ENCODE measurements at places on chromosomes 11 and 22.

DNA sequence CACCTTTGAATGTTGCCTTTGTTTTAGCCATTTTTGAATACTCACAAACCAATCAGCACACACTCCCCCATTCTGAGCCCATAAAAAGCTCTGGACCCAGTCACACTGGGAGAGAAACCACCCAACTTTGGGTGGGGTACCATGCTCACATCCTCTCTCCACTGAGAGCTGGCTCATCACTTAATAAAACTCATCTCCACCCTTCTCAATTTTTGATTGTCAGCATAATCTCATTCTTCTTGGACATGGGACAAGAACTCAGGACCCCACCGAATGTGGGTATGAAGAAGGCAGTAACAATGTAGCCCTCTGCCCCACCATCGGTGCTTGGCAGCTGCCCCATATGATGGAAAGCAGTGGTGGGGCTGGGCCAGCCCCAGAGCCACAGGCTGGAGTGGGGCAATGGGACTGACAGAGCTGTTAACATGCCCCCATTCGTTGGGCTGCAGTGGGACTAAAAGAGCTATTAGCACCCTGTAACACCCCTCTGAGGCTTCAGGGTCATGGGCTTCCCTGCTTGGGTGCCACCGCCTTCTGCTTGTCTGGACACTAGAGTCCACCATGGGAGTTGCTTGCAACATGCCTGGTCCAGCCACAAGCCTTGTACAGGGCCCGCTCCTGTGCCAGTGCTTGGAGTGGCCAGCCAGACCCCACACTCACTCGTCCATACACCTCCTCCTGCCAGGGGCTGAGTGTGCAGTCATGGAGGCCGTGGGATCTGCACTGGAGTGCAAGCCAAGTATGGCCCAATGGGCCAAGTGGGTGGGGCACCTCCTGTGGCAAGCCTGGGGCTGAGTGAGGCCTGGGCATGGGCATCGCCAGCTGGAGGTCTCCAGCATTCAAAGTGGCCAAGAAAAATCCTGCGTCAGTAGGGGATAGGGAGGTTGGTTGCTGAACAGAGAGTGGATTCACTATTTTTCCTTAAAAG lies 471.1 kb downstream of the TBC1D22A start:
- DNase-seq, result no peak

- no peak for DNase-seq
Observed at GRCh38 chr11:68658661-68659060, 25.7 kb upstream of the GAL start.

GRCh38 chr11:27060816-27061460 lies 20.3 kb downstream of the BBOX1 start:
- no peak for DNase-seq

DNA sequence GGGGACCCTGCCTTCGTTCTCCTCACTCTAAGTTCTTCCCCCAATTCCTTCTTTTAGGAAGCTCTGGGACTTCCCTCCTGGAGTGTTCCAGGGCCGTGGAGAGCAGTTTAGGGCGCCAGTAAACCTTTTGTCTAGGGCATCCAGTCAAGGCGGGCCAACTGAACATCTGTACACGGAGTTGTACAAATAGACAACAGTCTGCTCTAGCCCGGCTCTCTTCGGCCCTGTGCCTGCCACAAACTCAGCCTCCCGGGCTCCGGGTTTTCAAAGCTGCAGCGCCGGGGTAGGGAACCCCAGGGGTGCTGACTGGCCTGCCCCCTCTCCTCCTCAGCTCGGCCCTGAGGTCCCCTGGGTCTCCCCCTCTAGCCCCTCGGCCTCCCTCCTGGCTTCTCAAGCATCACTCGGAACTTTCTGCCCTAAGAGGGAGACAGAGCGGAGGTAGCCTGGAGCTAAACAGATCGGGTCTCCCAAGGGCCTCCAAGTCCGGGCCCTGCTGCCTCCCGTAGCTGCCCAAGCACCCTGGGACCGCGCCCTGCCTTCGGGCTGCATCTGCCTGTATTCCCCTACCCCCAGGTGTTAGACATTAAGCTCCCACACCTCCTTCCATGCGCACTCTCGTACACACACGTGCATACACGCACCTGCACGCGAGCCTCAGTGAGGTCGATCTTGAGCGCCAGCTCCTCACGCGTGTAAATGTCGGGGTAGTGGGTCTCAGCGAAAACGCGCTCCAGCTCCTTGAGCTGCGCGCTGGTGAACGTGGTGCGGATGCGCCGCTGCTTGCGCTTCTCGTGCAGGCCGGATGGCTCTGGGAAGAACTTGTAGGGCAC lies 3.3 kb downstream of the PHOX2A start:
- no peak for DNase-seq

- DNase-seq, result no peak
Observed at GRCh38 chr22:33835265-33835664, 85.0 kb downstream of the LARGE1 start.

DNA sequence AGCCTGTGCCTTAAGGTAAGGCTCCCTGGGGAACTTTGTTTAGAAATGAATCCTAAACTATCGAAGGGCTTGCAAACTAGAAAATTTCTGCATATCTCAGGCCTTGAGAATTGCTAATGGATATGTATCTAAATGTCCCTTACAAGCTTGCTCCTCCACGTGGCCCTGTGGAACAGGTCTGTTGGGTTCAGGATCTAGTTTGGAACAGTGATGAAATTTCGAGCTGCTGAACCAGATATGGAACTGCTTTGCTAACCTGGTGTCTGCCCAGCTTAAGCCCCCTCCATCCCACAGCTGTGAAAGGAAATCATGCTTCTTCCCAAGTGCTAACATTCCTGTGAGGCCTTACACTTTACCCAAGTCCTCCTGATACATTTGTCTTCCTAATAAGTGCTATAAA lies 11.6 kb downstream of the SREBF2 start:
- no peak for DNase-seq

DNA sequence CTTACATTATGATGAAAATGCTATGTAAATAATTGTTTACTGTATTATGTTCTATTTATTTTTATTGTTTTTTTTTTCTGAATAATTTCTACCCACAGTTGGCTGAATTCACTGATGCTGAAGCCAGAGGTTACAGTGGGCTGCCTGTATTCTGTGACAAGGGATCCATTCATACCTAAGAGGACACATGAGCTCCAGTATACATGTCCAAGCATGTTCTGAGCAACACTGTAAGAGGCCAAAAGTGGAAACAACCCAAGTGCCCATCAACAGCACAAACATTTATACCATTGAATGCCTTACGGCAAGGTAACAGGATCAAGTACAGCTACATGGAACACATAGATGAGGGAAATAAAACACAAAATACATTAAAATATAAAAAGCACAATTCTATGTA lies 1.4 kb upstream of the SRSF8 start:
- DNase-seq, result no peak

GRCh38 chr11:46353698-46354097 lies 6.4 kb downstream of the DGKZ start:
- DNase-seq, result no peak

- DNase-seq, result no peak
Observed at GRCh38 chr11:111513240-111513605, 1.0 kb upstream of the BTG4 start.

- DNase-seq, result no peak
Observed at GRCh38 chr11:8779107-8779506, 96.5 kb downstream of the RPL27A start.

- DNase-seq, result peak; percentile 18
Observed at GRCh38 chr11:2536440-2536989, 91.7 kb downstream of the KCNQ1 start.

- no peak for DNase-seq
Observed at GRCh38 chr22:26941896-26942636, 284.7 kb downstream of the MIAT start.

DNA sequence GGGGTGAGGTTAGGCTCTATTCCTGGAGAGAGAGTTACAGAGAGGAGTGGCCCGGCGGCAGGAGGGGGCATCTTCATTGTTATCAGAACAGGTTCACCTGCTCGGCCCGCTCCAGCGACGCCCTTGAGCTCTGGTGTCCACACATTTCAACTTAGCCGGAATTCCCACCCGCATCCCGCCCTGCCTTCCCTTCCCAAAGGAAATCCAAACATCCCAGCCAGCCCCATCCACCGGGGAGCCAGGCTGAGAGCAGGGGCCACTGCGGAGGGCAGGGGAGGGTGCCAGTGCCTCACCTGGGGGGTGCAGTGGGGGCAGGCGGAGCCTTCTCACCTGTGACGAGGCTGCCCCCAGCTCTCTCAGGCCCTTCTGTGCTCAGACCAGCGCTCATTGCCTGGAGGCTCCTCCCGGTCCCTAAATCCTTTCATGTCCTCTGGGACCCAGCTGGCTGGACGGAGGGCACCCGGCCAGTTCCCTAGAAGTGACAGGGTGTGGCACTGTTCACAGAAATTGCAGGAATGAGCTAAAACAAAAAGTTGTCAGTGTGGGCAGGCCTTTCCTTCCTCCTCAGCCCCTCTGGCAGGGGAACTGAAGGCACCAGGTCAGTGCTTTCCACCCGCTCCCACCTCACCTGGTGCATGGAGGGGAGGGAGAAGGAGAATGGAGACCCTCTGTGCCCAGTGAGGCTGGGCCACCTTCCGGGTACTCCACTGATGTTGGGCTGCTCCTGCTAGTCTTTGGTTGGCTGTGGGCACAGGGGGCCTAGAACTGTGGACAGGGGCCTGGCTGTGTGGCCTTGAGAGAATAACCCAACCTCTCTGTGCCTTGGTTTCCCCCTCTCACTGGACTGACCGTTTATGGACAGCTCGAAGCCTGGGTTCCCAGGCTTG lies 2.2 kb upstream of the MRGPRG start:
- peak; percentile 13 for DNase-seq

- no peak for DNase-seq
Observed at GRCh38 chr11:68763181-68763721, 11.9 kb upstream of the TESMIN start.

DNA sequence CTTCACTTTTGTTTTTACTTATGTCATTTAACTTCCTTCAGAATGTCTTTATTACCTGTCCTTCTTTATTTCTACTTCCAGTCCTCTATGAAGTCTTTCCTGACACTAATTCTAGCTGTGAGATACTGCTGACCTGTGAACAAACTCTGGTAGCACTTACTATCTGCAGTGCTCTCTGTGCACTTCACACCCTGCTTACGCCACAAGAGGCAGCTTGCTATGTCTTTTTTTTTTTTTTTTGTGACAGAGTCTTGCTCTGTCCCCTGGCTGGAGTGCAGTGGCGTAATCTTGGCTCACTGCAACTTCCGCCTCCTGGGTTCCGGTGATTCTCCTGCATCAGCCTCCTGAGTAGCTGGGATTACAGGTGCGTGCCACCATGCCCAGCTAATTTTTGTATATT lies 10.7 kb downstream of the STIM1 start:
- no peak for DNase-seq

GRCh38 chr22:45932071-45932470 lies 44.9 kb downstream of the WNT7B start:
- DNase-seq, result no peak

GRCh38 chr11:104705490-104706190 lies 192.6 kb downstream of the CASP12 start:
- peak; percentile 53 for DNase-seq

DNA sequence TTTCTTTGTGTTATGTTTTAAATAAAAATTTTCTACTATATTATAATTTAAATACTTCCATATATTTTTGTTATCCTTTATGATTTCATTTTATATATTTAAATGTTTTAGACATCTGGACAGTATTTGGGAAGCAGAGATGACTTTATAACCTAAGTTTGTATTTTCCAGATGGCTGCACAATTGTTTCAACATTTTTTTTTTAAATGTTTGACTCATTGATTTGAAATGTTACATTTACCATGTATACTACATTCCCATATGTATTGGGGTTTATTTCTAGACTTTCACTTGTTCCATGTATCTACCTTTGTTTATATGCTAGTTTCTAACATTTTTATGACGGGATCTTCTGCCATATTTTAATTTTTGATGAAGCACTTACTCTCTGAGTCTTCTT lies 766.5 kb downstream of the METTL15 start:
- no peak for DNase-seq

DNA sequence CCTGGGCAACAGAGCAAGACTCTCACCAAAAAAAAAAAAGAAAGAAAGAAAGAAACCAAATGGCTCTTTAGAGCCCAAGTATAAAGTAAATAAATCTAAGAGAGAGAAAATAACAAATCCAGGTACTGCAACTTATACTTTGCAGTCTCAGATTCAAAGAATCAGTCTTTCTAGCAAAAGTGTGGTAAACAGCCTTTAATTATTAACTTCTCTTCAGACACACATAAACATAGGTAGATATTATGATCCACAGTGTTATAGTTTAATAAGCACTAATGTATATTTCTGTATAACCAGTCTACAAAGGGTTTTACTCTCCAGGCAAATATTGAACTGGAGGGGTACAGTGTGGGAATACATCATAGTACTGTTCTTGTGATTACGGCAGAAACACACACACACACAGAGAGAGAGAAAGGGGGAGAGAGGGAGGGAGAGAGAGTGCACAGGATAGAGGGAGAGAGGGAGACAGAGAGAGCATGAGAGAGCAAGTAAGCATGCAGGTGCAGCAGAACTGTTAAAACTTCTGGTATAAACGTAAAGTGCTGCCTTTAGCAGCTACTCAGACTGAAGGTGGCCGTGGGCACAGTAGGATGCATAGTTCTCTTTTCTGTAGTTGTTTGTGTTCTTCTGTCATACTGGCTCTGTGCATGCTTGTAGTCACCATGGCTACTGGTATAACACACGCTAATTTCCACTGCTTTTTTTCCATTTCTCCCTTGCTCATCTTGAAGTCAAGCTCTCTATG lies 32.3 kb downstream of the MTMR2 start:
- DNase-seq, result no peak

DNA sequence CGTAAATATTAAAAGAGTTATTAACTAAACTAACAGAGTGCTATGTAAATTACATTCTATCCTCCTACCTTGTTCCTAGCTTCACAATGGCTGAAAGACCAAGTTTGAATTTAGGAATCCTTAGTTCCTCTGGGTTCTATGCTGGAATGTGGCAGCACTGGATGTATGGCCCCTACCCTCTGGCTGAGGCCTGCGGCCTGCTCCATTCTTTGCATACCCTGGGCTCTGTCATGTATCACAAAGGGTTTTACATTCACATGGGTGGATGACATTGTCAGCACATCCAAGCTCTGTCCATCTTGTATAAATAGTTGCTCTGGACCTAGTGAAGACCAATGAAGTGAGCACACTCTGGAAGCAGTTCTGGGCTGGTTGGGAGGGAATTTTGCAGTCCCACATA lies 54.5 kb downstream of the AASDHPPT start:
- no peak for DNase-seq

DNA sequence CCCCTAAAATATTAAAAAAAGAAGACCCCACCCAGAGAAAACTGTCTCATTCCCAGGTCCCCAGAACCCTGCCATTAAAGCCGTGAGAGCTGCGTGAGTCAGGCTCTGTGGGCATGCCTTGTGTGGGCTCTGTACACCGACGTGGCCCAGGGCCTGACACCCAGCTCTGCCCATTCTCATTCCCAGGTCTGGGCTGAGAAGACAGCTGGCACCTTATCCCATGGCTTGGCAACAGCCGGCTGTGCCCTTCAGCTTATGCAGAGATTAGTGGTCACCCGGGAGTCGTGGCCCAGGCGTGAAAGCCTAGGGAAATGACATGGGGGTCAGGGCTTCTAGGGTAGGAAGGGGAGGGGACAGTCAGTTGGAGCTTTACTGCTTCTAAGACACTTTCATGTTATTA lies 31.9 kb downstream of the OTOG start:
- DNase-seq, result no peak

All from femur (tissue), 1 donor.